ENCODE measurements at places on chromosomes 2 and 18. TPM values are rescaled to one million over a fixed set of nuclear protein-coding genes. Genes with fewer than 3 reads are reported as not detected.

CPS1 gene
- 1.6 TPM for total RNA-seq

DNA sequence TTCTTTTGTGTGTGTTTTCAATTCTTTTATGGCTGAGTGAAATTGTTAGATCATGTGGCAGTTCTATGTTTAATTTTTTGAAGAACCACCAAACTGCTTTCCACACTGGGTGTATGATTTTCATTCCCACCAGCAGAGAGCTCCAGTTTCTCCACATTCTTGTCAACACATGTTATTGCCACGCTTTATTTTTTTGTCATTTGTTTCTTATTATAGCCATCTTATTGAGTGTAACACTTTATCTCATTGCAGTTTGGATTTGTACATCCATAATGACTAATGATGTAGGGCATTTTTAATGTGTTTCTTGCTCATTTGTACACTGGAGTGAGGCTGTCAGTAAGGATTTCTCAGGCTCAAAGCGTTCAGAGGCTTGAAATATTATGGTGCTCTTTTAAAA is 184.2 kb downstream of the PIEZO2 start:
- no peak overlapping the region for H3K4me3 ChIP-seq
- H3K27ac ChIP-seq, result no peak overlapping the region
- no peaks in the 10 kb centered on the region for H3K27me3 ChIP-seq
- no peaks in the 10 kb centered on the region for H3K36me3 ChIP-seq
- no peak for DNase-seq

- no peak for DNase-seq
- H3K4me3 ChIP-seq, result no peak overlapping the region
- H3K27ac ChIP-seq, result no peak overlapping the region
- H3K36me3 ChIP-seq, result no peaks in the 10 kb centered on the region
Observed at GRCh38 chr2:56770490-56770889, 586.7 kb downstream of the CCDC85A start.

DNA sequence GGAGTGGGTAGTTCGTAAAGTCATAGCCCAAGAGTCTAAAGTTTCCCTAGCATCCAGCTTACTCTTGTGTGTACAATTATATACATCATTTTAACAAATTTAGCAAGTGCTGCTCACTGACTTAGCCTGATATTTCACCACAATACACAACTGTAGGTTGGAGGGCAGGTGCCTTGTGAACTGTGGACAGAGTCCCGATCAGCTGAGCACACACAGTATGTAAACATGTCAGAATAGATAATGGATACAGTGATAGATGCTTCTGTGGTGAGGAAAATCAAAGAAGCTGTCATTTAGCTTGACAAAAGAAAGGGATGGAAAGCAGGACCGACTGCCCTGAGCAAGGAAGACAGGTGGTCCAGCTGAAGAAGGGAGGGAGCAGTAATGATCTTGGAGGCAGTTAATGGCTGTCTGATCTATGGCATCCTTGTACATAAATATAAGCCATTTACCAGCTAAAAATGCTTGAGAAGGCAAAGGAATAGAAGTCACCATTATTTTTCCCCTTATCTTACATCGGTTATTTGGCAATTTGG is 372.8 kb upstream of the UBE2E3 start:
- no peak overlapping the region for H3K4me3 ChIP-seq
- H3K36me3 ChIP-seq, result no peaks in the 10 kb centered on the region
- no peak for DNase-seq
- H3K27ac ChIP-seq, result no peak overlapping the region
- H3K4me1 ChIP-seq, result no peaks in the 10 kb centered on the region

DNA sequence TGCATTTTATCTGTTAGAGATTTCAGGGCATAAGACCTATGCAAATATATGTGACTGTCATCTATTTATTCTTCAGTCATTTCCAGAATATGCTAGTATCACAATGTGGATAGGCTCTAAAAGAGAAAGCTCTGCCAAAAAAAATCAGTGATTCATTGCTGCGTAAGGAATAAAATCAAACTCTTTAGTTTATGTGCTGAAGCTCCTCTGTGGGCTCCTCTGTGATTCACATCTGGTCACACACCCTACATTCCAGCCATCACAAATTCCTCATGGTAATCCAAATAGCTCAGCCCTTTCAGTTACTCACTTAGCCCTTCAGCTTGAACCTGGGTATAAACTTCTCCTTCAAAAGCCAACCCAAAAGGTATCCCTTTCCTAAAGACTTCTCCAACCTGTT is 21.4 kb downstream of the DLGAP1 start:
- H3K4me1 ChIP-seq, result no peaks in the 10 kb centered on the region
- no peak overlapping the region for H3K4me3 ChIP-seq
- DNase-seq, result no peak
- H3K27me3 ChIP-seq, result no peaks in the 10 kb centered on the region

GRCh38 chr18:54964741-54965140 is 5.5 kb upstream of the CCDC68 start:
- H3K36me3 ChIP-seq, result no peaks in the 10 kb centered on the region
- DNase-seq, result no peak
- H3K4me1 ChIP-seq, result no peaks in the 10 kb centered on the region
- H3K4me3 ChIP-seq, result no peak overlapping the region
- H3K27me3 ChIP-seq, result no peaks in the 10 kb centered on the region
- no peak overlapping the region for H3K27ac ChIP-seq

DNA sequence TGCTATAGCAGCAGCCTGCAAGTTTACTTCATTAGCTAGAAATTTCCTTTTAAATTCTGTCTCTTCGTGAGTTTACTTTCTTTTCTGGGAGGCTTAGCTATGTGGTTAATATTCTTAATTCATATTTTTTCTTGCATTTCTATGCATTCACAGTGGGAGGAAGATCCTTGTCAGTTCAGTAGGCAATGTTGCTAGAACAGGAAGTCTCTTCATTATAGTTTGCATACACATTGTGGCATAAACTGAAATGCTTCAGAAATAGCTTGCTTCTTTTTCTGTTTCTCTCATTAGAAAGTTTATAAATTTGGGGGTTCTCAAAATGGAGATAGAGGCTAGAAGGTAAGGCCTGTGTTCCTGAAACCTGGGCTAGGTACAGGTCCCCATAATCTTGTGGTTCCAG is 8.1 kb upstream of the ARHGAP15 start:
- H3K4me1 ChIP-seq, result no peaks in the 10 kb centered on the region
- DNase-seq, result no peak
- no peak overlapping the region for H3K27ac ChIP-seq
- H3K4me3 ChIP-seq, result no peak overlapping the region
- H3K36me3 ChIP-seq, result no peaks in the 10 kb centered on the region

GRCh38 chr18:32324181-32324580 is 134.3 kb downstream of the MEP1B start:
- DNase-seq, result no peak
- H3K36me3 ChIP-seq, result no peaks in the 10 kb centered on the region
- no peak overlapping the region for H3K27ac ChIP-seq
- no peak overlapping the region for H3K4me3 ChIP-seq
- H3K27me3 ChIP-seq, result no peaks in the 10 kb centered on the region

- H3K36me3 ChIP-seq, result no peaks in the 10 kb centered on the region
- H3K27ac ChIP-seq, result no peak overlapping the region
- H3K27me3 ChIP-seq, result no peaks in the 10 kb centered on the region
- no peaks in the 10 kb centered on the region for H3K4me1 ChIP-seq
- DNase-seq, result no peak
Observed at GRCh38 chr2:241187101-241187917, 1.2 kb upstream of the ANO7 start.

SIX3 gene
- 0.19 TPM for total RNA-seq

DNA sequence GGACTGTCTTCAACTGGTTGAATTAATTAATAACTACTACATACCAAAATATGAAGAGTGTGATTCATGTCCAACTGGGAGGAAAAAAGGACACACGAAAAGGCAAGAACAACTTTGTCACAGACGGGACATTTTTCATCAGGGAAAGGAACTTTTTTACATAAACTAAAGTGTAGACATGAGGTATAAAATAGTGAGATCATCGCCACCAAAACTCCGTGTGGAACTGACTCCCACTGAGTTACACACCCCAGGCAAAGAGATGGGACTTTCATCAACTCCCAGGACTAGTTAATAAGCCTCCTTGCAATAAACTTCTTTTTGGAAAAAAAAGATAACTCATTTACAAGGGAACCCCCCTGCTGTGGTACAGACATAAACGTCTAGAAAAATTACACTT is 12.9 kb upstream of the NMI start:
- H3K27ac ChIP-seq, result no peak overlapping the region
- no peaks in the 10 kb centered on the region for H3K27me3 ChIP-seq
- no peak for DNase-seq
- no peaks in the 10 kb centered on the region for H3K36me3 ChIP-seq

DNA sequence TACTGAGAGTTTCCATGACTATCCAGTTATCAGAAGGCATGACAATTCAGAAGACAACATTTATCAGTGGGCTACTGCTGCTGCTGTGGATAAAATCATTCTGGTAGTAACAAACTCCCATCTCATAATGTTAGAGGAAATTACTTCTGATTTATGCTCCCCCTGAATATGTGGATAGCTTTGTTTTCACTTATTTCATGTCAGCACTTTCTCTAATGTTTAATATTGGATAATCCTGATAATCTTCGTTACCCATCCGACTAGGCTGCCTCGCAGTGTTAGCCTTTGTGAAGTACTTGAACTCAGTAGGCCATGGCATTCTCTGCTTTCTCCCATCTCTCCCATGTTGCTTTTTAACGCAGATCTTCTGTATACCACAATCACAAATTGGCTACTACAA is 28.4 kb downstream of the COX7A2L start:
- peaks cover 10% of the 10 kb centered on the region for H3K36me3 ChIP-seq
- H3K27ac ChIP-seq, result no peak overlapping the region
- no peak overlapping the region for H3K4me3 ChIP-seq
- H3K4me1 ChIP-seq, result no peaks in the 10 kb centered on the region

DNA sequence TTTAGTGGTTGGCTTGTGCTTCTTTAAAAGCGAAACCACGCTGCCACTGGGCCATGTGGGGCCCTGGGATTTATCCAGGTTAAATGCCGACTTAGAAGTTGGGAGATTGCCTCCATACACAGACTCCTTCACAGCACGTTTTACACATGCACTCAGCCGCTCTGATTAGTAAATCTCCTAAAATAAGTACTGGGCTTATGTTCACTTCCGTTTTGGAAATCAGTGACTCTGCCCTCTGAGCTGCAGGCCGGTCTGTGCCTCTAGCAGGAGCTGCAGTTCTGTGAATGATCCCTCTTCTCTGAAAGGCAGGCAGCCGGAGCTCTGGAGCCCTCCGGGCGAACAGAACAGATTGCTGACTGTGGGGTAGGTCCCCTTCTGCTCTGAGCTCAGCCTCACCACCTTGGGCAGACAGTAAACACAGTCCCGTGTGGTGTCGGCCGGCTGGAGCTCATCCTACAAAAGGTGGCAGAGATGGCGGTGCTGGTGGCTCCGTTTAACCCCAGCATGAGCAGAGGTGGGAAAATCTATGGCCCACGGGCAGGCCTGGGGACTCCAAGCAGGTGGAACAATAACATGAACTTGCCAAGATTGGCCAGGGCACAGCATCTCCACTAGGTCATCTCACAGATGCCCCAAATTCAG is 9.8 kb upstream of the RAB17 start:
- H3K4me1 ChIP-seq, result no peaks in the 10 kb centered on the region
- H3K27me3 ChIP-seq, result no peaks in the 10 kb centered on the region
- H3K27ac ChIP-seq, result no peak overlapping the region
- no peak overlapping the region for H3K4me3 ChIP-seq
- DNase-seq, result no peak

Measured in pancreas (tissue), 10 donors.